GM10248 (cell line): ENCODE measurements at places on chromosomes 4 and X.

DNA sequence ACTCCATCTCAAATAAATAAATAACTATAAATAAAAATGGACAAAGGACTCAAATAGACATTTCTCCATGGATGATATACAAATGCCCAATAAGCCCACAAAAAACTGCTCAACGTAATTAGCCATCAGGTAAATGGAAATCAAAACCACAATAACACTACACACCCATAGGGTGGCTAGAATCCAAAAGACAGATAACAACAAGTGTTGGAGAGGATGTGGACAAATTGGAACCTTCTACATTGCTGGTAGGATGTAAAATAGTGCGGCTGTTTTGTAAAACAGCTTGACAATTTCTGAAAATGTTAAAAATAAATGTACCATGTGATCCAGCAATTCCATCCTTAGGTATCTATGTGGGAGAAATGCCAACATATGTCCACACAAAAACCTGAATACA is 52.1 kb downstream of the ZNF157 start:
- DNase-seq, result no peak

DNA sequence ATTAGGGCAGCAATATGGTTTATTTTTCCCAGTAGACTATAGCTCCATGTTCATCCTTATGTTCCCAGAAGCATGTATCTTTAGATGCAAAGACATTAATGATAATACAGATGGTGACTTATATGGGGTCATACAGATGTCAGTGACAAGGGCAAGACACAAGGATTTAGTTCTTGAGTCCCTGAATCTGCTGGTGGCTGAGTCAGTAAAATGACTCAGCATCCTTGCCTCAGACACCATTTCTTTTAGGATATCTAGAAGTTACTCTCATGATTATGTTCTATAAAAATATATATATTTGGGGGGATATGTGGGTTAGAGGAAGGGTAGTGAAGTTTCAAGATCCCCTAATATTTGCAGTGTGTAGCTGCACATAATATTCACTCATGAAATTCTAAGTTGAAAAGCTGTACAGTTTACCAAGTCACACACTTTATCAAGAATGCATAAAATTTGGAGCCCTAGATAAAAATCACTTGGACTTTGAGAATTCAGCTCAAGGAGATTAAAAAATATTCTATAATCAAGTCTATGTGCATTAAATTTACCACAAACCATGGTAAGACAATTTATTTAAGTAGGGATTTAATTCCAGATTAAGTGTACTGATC is 101.9 kb downstream of the LNX1 start:
- DNase-seq, result no peak

- DNase-seq, result no peak
Observed at GRCh38 chr4:13298655-13299054, 185.5 kb downstream of the RAB28 start.

DNA sequence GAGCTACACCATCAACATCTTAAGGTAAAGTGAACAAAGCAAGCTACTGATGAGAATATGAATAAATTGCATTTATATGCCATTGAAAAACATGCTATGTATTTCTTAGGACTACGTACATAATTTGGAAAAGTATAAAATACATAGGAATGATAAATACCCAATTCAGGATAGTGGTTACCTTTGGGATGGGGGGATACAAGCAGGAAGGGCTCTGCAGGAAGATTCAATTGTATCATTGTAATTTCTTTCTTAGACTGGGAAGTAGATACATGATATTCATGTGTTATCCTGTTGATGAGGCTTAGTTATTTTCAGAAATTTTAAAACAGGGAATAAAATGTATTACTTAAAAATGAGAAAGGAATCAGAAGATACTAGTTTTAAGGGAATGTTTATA is 43.4 kb downstream of the TRAPPC11 start:
- no peak for DNase-seq

GRCh38 chrX:9522378-9523155 is 57.7 kb downstream of the TBL1X start:
- no peak for DNase-seq

DNA sequence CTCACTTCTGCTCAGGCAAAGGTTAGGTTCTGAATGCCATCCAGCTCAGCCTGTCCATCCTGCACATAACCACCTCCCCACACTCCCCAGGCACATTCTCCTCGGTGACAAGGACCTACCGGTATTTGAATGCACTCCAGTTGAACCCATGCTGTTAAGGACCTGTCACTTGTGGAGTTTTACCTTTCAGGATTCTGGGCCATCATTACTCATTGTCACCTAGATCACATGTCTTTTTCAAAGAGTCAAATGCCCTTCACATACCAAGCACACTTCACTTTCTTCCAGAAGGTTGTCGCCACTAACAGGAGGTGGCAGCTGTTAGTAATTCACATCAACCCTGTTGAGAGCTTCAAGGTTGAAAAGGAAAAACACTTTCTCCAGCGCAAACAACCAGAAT is 218.3 kb downstream of the SOWAHB start:
- DNase-seq, result no peak

DNA sequence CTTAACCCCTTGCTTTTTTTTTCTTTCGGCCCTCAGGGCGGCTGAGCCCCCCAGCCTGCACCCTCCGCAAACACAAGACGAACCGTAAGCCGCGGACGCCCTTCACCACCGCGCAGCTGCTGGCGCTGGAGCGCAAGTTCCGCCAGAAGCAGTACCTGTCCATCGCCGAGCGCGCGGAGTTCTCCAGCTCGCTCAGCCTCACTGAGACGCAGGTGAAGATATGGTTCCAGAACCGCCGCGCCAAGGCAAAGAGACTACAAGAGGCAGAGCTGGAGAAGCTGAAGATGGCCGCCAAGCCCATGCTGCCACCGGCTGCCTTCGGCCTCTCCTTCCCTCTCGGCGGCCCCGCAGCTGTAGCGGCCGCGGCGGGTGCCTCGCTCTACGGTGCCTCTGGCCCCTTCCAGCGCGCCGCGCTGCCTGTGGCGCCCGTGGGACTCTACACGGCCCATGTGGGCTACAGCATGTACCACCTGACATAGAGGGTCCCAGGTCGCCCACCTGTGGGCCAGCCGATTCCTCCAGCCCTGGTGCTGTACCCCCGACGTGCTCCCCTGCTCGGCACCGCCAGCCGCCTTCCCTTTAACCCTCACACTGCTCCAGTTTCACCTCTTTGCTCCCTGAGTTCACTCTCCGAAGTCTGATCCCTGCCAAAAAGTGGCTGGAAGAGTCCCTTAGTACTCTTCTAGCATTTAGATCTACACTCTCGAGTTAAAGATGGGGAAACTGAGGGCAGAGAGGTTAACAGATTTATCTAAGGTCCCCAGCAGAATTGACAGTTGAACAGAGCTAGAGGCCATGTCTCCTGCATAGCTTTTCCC is 3.4 kb downstream of the MSX1 start:
- no peak for DNase-seq

DNA sequence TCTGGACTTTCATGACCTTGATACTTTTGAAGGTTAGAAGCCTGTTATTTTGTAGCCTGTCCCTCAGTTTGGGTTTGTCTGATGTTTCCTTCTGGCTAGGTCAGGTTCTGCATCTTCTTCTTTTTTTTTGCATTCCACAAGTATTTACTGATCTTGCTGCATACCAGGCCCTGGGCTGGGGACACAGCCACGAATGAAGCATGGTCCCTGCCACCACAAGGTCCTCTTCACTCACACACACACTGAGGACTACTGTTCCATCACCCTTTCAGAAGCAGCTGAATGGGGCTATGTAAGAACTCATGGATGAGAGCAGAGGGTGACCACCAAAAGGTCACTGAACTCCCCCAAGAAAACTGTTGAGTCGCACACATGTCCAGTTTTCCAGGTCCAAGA is 39.2 kb downstream of the USP11 start:
- no peak for DNase-seq

DNA sequence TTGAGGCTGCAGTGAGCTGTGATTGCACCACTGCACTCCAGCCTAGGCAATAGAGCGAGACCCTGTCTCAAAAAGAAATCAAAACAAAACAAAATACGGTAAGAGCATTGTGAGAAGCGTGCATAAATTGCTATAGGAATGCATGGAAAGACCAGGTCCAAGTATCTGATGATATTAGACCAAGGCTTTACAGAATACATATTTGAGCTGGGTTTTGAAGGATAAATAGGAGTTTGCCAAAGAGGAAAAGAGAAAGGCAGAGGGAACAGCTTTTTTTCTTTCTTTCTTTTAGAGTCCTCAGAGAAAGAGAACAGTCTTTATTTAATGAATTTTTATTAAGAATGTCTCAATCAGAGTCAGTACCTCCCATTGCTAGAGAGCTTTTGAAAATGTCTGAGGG is 79.5 kb upstream of the PRPS1 start:
- no peak for DNase-seq

DNA sequence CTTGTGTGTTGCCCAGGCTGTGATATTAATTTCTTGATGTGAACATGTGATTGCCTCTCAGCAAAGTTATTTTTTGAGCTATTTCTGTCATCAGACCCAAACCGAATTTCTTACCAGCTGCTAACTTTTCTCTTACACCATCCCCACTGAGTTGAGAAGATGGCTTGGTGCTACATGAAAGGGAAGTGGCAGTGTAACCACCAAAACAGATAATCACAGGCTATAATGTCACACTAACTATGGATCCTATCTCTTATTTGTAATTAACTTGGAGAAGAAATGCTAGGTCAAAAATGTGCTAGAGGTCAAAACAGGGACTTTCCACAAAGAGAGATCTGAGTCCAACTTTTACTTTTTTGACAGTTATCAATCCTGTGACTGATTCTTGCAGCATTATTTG is 43.8 kb downstream of the ELOVL6 start:
- DNase-seq, result no peak

DNA sequence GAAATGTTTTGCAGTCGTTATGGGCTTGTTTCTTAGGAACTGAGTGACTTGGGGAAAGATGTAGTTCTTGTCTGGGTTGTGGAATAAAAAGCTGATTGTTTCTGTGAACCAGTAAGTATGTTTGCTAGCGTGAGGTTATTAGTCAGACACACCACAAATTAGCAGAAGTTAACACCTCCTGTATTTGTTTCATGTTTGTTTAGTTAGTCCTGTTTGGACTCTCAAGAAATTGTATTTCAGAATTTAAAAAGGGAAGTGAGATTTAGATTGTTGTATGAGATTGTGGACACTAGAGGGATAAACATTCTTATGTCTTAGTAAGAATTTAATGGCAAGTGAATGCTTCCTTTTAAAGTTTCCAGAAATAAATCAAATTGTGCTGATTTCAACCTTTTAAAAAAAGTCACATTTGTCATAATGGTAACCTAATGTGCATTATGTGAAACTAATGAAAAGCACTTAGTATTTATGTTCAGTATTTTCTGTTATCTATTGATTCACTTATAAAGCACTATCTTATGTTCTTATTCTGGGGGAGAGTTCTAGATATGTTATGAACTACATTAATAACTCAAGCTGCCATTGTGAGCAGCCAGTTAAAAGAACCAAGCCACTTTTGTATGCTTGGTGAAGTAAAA is 25.6 kb downstream of the ATP10D start:
- DNase-seq, result peak; percentile 57

GRCh38 chrX:40452031-40452430 is 128.7 kb upstream of the ATP6AP2 start:
- no peak for DNase-seq

DNA sequence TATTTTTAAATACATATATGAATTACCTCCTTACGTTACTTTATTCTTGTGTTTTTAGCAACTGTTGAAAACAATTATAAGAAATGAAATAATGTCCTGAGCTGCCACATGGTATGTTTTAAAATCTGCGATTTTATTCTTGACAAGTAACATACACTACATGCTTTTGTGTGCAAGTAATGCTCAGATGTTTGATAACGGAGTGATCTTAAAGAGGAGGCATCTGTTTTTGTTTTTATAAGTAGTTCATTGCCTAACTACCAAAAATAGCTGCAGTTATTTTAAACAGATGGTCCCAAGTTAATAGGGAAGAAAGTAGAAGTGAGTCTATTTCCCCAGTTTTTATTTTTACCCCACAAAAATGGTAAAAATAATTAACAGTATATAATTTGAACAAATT is 55.2 kb downstream of the GAB1 start:
- no peak for DNase-seq

DNA sequence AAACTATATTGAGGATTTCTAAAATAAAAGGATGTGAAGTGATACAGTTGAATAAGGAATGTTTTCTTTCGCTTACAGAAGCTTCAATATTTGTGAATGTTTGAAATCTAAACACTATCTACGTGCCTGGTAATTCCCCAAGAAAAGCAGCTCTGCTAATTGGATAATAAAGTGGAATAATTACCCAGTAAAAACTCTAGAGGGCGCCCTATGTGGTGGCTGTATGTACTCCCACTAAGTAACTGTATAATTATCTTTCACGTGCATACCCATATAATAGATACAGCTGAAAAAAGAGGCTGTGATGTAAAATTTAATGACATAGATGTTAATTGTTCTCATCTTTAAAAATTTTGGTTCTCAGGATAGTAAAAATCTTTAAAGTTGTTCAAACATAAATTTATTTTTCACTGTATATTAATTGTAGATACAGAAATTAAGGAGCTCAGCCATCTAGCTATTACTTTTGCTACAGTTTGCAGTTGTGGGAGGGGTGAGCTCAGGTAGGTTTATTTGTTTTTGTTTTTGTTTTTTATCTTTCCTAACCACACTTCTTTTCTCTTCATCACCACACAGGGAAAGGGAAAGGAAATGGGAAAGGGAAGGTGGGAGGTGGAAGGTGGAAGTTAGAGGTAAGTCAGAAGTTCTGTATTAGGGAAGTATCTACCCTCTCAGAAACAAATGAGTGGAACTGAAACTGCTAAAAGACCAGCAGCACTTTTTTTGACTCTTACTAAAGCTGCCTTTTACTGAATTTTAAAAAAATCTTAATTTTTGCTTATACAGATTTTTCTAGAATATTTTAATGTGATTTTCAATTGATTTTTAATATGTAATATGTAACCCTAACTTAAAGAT is 151.7 kb upstream of the RPS6KA6 start:
- no peak for DNase-seq
